ENCODE measurements at places on chromosomes 16 and 17. TPM values are rescaled to one million over a fixed set of nuclear protein-coding genes. Genes with fewer than 3 reads are reported as not detected.

DNA sequence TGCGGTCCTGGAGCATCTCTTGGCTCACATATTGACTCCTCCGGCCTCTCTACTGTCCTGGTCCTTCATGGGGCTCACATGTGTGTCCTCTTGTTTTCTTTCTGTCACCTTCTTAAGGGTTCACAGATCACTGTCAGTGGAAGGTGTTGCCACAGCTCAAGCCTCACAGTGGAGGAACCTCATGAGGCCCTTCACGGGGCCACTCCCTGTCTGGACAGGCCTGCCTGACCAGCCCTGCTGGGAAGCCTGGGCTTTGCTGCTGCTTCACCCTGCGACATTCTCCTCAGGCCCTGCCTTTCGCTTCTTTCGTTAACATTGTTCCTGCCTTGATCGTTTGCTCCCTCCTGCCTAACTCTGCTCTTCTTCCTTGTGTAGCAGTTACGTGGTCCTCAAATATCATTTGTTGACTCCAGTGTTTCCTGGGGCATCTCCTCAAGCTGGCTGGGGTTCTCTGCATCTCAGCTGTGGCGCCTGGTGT is 55.9 kb downstream of the WDR45B start:
- DNase-seq, result no peak

GRCh38 chr16:35176449-35176848 is 1717.0 kb downstream of the TP53TG3F start:
- no peak for DNase-seq

DNA sequence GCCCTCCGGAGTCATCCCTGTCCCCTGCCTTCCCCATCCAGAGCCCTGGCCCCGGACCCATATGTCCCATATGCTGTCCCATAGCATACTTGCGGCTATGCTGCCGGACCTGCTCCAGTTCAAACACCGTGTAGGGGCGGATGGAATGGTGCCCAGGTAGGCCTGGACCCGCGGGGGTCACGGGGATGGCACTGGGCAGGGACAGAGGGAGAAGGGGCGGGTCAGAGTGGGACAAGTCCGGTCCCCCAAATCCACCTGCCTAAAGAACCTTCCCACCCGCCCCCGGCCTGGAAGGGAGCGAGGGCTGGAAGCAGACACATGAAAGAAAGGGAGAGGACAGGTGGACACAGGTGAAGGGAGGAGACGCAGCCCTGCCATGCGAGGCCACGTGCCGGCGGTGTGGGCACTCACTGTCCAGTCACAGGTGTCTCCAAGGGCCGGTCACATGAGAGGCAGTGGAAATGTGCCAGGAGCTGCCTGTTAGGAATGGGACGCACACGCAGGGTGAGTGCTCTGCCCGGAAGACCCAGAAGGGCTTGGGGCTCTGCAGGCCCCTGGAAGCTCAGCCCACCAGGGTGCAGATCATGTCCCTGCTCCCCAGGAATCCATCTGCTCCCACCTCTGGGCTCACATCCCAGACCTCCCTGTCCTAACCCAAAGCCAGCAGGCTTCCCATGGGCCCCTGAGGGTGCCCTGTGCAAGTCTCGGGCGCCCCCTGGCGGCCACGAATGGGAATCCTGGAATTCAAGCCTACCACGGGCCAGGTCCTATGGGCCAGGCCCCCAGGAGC is 14.0 kb downstream of the UBALD2 start:
- DNase-seq, result peak; percentile 90

GRCh38 chr16:73279451-73279850 is 231.5 kb upstream of the ZFHX3 start:
- DNase-seq, result no peak

The SYNGR3 gene
- 0.93 TPM for polyA plus RNA-seq

The LRRC37A gene
- 10.6 TPM for polyA plus RNA-seq
